ENCODE measurements at places on chromosomes 16 and 17.

- no peak for DNase-seq
Observed at GRCh38 chr17:79478051-79478461, 132.8 kb downstream of the RBFOX3 start.

- no peak for DNase-seq
Observed at GRCh38 chr16:70805787-70806186, 4.8 kb upstream of the VAC14 start.

GRCh38 chr17:76188213-76189016 lies 47.4 kb upstream of the FOXJ1 start:
- DNase-seq, result no peak

GRCh38 chr16:82585675-82586074 lies 41.1 kb upstream of the CDH13 start:
- DNase-seq, result no peak

- no peak for DNase-seq
Observed at GRCh38 chr16:65235339-65236177, 113.7 kb upstream of the CDH11 start.

- no peak for DNase-seq
Observed at GRCh38 chr17:2830678-2831077, 34.4 kb downstream of the RAP1GAP2 start.

GRCh38 chr16:66240631-66241395 lies 125.7 kb upstream of the CDH5 start:
- no peak for DNase-seq

GRCh38 chr17:36760425-36760824 lies 159.0 kb downstream of the MRM1 start:
- no peak for DNase-seq

DNA sequence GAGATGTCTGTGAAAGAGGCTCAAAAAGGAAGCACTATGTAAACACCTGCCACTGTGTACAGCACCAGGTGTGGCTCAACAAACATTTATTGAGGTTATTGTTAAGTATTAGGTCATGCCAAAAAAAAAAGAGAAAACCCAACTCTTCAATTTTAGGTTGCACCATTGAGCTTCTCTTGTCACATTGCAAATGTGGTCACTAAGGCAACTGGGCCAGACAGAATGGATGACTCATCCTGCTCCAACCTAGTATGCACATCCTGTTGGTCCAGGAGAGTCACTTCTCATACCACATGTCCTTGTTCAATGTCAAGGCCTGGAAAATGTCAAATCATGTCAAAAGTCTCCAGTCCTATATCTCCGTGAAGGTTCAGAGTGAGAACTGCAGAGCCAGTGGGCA lies 25.0 kb downstream of the HOXB1 start:
- DNase-seq, result peak; percentile 89

GRCh38 chr16:14420721-14421488 lies 209.2 kb downstream of the PARN start:
- DNase-seq, result no peak

- DNase-seq, result peak; percentile 85
Observed at GRCh38 chr17:47948706-47949196, 7.4 kb downstream of the PNPO start.

- no peak for DNase-seq
Observed at GRCh38 chr17:46151762-46152161, 41.5 kb downstream of the KANSL1 start.

GRCh38 chr16:1152651-1153259 lies at the start of gene CACNA1H:
Gene CACNA1H, plus strand, starts transcription at chr16:1153106. Its CDS starts 632 bp downstream, at chr16:1153738.
- no peak for DNase-seq

DNA sequence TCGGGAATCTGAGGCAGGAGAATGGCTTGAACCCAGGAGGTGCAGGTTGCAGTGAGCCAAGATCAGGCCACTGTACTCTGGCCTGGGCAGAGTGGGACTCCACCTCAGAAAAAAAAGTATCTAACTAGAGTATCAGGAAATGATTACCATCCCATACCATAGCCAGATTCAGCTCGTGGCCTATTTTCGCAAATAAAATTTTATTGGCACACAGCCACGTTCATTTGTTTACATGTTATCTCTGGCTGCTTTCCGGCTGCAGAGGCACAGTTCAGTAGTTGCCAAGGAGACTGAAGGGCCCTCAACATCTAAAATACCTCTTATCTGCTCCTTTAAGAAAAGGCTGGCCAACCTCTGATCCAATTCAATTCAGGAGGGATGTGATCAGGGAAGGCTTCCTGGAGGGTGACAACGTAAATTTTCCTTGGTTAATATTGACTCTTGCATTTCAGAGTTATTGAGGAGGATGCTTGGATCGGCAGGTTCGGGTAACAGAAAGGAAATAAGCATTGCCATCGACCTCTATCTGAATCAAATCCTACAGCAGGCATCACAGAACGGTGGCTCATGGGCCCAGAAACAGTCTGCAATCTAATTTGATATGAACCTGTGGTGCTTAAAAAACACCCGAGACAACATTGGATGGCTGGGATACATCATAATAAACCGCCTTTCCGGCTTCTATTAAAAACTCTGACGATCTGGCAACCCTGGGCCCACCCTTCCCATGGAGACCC lies 73.8 kb downstream of the XYLT1 start:
- DNase-seq, result no peak

DNA sequence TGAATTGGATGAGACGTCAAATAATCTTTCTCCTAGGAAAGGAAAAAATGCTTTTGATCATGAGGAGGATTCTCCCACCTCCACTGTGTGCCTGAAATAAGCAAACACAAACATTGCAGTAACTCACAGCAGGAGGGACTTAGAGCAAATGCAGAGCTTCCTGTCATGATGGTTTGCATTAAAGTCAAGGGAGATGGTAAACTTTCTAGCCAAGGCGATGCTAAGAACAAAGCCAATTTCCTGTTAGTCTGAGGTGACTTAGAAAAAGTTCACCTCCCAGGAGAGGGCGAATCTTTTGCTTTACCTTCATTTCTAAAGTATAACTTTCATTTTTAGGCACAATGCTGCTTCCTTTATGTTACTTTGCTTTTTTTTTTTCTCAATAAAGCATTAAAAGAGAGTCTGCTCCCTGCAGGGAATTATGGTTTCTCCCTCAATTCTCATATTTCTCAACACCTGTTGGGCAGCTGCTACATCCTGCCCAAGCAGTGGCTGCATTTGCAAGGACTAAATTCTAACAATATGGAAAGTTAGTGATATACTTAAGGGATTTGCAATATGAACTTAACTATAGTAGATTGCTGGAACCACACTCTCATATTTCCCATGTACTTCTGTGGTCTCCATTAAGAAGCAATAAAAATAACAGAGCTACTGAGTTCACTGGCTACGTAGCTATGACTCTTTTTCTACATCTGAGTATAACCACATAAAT lies 175.6 kb downstream of the PCTP start:
- no peak for DNase-seq

- no peak for DNase-seq
Observed at GRCh38 chr17:17180141-17180603, 26.0 kb downstream of the PLD6 start.

GRCh38 chr17:59406808-59407381 lies 75.4 kb downstream of the YPEL2 start:
- DNase-seq, result peak; percentile 56

GRCh38 chr17:48618256-48618896 lies 3.3 kb upstream of the HOXB8 start:
- DNase-seq, result peak; percentile 97

DNA sequence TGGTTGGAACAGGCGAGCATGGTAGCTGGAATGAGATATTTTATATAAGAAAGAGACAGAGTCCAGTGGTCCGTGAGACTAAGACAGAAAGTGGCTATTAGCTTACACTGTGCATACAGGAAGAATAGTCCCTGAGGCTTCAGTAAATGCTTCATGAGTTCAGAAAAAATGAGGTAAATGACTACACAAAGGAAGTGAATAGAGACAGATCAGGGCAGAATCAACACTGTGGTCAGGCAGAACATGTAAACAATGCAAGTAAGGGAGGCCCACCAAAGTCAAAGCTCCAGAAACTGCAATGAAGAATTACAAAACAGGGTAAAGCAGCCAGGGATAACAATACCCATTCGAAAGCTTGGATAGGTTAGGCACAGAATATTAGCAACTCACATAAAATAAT lies 4.8 kb downstream of the ABCA10 start:
- no peak for DNase-seq

GRCh38 chr16:80100186-80100585 lies 440.6 kb upstream of the DYNLRB2 start:
- no peak for DNase-seq

GRCh38 chr17:10294180-10294579 lies 78.6 kb downstream of the MYH13 start:
- DNase-seq, result no peak

- peak; percentile 58 for DNase-seq
Observed at GRCh38 chr16:58814348-58814801, 80.3 kb upstream of the GOT2 start.

- DNase-seq, result no peak
Observed at GRCh38 chr17:82291582-82292250, 18.2 kb upstream of the CSNK1D start.

DNA sequence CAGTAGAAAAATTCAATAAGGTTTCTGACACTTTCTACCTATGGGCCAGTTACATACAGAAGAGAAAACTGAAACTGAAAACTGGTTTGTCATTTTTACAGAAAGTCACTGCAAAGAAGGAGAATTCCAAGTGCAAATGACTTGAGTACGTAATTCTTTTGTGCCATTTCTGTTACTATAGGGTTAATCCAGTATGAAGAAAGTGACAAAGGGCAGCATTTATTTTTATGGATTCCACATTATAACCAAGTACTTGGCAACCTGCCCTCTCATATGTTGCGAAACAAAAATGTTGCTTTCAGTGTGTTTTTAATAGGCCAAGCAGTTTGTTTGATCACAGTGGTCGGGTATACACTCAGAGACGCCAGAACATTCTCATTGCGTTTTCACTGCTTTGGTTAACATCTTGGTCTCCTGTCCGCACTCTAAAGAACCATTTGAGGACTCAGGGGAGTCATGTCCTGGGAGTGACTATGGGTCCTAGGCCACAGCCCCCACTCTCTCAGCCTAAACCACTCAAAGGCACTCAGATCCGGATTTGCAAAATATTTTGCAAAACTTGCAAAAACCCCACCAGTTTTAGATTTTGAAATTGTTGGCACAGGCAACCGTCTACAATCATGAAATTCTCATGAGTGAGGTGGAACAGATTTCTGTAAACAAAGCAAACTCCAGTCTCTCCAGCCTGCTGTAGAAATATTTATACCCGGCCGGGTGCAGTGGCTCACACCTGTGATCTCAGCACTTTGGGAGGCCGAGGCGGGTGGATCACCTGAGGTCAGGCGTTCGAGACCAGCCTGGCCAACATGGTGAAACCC lies 15.4 kb upstream of the HELZ start:
- no peak for DNase-seq

DNA sequence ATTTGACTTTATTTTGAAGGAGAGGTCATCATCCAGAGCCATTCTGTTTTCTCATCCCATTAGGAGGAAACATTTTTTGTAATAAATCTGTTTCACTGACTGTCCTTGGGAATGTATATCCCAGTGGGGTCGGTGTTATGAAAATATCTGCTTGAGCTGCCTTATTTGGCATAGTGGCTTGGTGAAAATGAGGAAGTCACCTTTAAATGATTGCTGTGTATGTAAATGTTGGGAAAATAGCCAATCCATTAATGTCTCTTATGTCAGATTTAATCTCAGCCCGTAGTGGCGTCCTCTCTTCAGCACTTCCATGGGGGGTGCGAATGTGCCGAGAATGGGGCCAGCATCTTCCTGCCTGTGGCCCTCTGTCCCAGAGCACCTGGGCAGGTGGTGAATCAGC lies 57.6 kb downstream of the BANP start:
- DNase-seq, result no peak

DNA sequence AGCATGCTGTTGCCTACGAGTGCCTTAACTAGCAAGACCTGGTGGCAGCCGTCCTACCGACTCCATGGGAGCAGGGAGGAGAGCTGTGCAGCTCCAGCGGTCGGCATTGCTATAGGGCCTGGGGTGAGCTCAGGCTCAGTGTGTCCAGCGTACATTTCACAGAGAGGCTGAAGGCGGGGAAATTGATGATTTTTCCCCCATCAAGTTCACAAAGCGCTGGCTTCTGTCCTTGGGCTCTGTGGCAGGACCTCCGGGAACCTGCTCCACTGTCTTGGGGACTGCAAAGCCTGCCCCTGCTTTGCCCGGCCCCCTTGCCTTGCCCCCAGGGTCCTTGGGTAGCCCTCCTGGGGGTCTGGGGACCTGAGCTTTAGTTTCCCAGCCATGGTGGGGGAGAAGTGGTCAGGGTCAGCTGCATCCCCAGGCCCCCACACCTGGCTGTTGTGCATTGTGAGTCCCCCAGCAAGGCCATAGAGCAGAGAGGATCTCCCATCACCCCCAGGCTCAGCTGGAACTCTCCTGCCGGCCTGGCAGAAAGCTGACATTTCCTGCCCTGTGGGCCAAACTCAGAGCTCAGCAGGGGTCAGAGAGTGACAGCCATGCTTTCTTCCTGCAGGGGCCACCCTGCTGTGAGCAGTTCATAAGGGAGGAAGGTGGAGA lies 3.9 kb upstream of the KCNJ18 start:
- DNase-seq, result no peak

DNA sequence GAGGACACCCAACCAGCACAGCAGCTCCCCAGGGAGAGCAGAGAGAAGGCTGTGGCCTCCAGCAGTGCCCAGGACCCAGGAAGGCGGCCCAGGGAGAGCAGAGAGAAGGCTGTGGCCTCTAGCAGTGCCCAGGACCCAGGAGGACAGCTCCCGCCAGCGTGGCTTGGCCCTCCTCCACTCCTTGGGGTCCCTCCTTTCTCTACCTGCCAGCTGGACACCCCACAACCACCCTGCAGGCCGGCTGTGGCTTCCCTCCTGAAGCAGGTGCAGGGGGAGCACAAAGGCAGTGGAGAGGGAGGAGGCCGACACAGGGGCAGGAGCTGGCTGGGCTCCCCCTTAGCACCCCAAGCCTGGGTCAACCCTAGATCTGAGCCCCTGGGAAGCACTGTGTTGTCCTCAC lies 54.1 kb upstream of the FASN start:
- DNase-seq, result no peak

DNA sequence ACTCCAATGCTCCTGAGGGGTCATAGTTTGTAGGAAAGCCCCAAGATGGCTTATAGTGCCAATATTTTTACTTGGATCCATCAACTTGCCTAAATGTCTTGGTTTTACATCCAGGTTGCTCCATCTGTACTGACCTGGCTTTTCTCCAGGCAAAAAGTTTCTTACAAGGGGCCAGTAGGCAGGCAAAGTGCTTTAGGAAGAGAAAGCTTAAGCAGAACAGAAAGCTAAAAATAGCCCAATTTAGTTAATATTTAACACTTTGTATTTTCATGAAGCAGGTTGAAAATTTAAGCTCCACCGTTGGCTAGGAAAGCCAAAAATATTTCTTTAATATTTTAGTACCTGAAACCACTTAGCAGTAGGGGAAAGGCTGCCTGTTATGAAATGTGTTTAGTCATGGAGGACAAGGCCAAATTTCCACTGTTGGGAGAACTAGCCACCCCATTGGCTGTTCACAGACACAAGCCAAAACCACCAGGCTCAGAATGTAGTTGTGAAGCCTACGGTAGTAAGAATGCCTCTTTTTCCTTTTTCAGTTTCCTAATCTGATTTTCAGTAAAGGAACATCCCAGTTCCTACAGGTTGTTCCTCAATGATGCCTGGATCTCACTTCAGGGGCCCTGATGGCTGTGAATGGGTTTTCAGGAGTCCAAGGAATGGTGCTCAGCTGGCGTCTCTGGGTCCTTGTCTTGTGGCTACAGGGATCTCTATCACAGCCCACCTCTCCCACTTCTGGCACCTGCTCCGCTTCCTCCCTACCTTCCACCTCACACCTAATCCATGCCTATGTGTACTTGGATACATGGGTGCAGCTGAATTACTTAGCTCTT lies 324.8 kb downstream of the PMP22 start:
- DNase-seq, result no peak

All from A549 (cell line).